ENCODE measurements at places on chromosomes 1 and 21.

- DNase-seq, result peak; percentile 69
These were observed 28.3 kb upstream of the PCBP3 start for GRCh38 chr21:45615145-45615711.

GRCh38 chr1:71030026-71030425 lies 17.6 kb downstream of the PTGER3 start:
- no peak for DNase-seq

GRCh38 chr1:23177031-23177430 lies 8.4 kb upstream of the LUZP1 start:
- DNase-seq, result no peak

- no peak for DNase-seq
These were observed 356.0 kb downstream of the TGFB2 start for GRCh38 chr1:218701131-218701530.

DNA sequence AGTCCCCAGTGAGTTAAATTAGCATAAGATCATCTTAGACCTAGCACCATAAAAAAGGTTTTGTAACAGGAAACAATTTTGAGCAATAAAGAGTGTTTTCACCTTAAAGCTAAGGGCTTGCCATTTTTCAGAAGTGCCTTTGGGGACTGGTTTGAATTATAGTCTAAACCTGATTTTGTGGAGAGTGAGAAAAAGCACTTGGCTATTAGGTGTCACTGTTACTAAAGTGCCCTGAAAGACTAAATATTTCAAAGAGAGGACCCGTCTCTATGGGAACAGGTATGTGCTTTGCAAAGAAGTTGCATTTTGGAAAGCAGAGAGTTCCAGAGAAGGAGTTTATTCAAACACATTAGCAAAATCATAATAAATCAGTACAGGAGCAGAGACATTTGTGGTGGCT lies 9.1 kb downstream of the NTNG1 start:
- no peak for DNase-seq

DNA sequence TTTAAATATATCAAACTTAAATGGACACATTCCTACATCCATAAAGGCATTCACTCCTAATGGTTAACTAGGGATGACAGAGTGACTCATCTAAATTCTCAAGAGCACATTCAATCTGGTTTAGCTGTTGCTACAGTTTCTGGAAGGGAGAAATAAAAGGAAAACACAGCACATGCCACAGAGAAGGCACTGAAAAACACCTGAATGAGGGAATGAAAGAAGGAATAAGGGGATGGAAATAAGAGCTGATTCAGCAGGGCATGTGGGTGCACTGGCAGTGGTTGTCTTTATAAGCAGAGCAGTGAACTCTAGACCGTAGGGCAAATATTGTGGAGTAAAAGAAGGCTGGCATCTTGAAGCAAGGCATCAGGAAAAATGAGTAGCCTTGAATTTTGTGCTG lies 79.3 kb downstream of the LHX4 start:
- DNase-seq, result no peak

- no peak for DNase-seq
These were observed 11.5 kb upstream of the S100A2 start for GRCh38 chr1:153577138-153577537.

GRCh38 chr1:30596470-30596869 lies 126.9 kb downstream of the MATN1 start:
- DNase-seq, result no peak

GRCh38 chr1:201689647-201690046 lies 139.3 kb upstream of the IPO9 start:
- no peak for DNase-seq

GRCh38 chr1:109808703-109809102 lies 45.0 kb upstream of the EPS8L3 start:
- no peak for DNase-seq

- DNase-seq, result no peak
These were observed 43.0 kb downstream of the SPATA17 start for GRCh38 chr1:217674028-217674729.

GRCh38 chr1:156816561-156817328 lies at the start of gene SH2D2A:
Gene SH2D2A (minus strand): TSS chr1:156816848. CDS start chr1:156816708, 140 bp downstream.
- peak; percentile 90 for DNase-seq

- no peak for DNase-seq
These were observed 26.6 kb downstream of the LRRC8C start for GRCh38 chr1:89659322-89660081.

DNA sequence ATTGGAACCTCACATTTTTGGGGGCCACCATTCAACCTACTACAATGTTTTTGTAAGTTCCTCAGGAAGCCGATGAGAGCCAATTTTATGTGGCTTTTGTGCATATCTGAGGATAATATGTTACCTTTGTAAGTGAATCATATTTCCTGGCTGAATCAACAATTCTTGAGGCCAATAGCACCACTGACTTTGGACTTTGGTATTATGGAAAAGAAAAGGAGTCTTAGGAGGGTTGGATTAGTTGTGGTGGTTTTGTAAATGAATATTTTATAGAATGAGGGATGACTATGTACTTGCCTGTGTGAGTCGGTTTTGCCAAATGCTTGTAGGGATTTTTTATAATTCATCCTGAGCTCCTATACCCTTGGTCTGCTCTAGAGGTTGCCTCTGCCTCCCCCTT lies 181.5 kb upstream of the HMGB4 start:
- DNase-seq, result no peak

GRCh38 chr21:46097336-46098293 lies at the start of gene COL6A2:
Gene COL6A2 (plus strand): TSS chr21:46098112.
- peak; percentile 58 for DNase-seq

Data from stimulated activated CD4-positive, alpha-beta T cell treated with anti-CD3 and anti-CD28 coated beads, Interleukin-15, amount 100 ng/mL, for 1 hour (primary cell).